CD4-positive, alpha-beta T cell treated with Interleukin-12 subunit alpha and Interleukin-12 subunit beta, for 1 hour (primary cell): ENCODE measurements at places on chromosomes 2 and 18.

DNA sequence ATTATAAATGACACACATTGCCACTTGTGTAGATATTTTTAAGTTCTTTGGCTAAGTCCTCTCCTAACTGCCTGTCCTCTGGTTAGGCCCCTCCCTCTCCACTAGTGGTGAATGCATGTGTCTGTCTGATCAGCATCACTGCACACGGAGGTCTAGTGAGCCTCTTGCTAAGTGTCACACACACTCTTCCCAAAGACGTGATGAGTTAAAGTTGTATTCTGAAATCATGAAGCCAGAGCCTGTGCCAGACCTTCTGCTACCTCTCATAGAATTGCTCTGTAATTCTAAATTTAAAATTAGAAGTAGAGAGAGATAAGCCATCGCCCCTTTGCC is 41.3 kb downstream of the RALB start:
- DNase-seq = no peak

DNA sequence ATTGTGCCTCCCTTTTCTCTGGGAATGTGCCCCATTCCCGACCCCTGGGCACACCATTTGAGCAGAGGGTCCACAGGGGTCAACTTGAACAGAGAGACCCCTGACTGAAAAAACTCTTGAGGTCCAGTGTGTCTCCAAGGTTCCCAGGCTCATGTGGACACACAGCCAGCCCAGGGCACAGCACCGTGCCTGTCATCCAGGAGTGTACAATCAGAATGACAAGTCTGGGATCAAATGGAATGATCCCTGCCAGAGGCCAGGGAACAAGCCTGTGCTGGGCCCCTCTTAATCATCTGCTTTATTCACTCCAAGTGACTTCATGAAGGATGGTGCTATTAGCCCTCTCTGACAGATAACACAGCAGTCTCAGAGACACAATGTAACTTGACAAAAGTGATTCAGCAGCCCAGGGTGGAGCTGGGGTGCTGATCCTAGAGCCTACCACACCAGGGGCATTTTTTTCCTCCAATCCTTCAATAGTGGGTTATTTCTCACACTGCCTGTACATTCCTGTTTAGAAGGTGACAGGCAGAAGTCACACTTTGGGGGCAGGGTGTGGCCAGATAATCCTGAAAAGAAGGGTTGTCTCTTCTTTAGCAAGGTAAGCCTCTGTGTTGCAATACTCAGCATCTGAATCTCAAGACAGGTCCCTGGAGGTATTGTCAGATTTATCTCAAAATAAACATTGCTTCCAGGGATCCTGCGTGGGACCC is 84.0 kb upstream of the TMEM200C start:
- no peak for DNase-seq

GRCh38 chr18:39713961-39714360 is 2148.4 kb upstream of the CELF4 start:
- DNase-seq = no peak

GRCh38 chr2:161982548-161983330 is 91.3 kb downstream of the DPP4 start:
- DNase-seq = no peak

- DNase-seq = no peak
Measured at GRCh38 chr18:71036783-71037182, 747.9 kb downstream of the SOCS6 start.

DNA sequence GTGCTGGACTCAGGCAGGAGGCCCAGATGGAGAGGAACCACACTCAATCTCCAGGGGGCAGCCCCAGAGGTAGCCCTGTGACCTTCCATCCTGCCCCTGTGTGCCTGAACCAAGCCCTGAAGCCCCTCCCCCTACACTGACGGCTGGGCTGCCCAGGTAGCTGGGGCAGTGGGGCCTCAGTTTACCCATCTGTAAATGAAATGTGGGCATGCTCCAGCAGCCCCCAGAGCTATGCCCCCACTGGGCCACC is 15.8 kb downstream of the CROCC2 start:
- no peak for DNase-seq

- no peak for DNase-seq
Measured at GRCh38 chr2:220148471-220149248, 521.2 kb downstream of the SLC4A3 start.

GRCh38 chr18:35934891-35935290 is 37.6 kb upstream of the RMP24 start:
- DNase-seq = no peak

DNA sequence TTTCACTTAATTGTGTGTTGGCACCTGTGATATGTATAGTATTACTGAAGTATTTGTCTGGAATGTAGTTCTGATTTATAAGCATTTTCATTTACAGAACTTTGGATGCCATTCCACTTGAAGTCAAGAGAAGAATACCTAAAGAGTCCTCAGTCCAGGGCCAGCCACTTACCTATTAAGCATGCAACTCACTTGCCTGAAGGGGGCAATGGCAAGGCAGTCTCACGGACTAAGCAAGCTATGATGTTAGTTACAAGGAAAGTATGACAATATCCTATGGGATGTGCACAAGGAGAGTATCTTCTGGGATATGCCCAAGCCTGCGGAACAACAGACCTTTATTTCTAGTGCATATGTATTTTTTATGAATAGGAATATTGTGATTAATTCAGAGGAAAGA is 369.4 kb upstream of the GCFC2 start:
- no peak for DNase-seq

- no peak for DNase-seq
Measured at GRCh38 chr2:223034221-223034975, 17.6 kb upstream of the KCNE4 start.

DNA sequence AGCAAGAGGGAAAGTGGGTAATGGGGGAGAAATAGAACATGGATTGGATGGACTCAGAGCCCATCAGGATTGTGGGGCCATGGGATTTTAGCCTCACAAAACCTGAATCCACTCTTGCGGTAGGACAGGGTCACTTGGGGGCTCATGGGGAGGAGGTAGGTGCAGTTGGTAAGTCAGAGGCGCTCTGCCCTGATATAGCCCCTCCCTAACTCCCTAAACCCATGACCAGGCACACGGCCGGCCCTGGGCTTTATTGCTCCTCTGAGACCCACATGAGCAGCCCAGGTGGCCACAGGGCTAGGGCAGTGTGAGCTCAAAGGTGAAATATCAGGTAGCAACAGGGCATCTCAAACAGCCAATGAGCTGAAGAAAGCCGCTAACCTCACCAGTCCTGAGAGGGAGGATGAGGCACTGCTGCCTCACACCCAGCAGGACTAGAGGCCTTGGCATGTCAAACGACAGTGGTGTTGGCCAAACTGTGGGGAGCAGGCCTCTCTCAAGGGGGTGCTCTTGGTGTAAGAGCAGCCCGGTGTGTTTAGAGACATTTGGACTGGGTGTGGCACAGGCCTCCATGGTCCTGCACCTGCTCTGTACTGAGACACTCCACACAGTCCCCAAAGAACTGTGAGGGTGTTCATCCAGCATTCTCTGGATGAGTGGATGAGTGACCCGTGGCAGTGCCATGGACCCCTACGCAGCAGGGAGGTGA is 90.8 kb upstream of the HS6ST1 start:
- no peak for DNase-seq

- no peak for DNase-seq
Measured at GRCh38 chr2:167792126-167792525, 455.3 kb downstream of the STK39 start.

DNA sequence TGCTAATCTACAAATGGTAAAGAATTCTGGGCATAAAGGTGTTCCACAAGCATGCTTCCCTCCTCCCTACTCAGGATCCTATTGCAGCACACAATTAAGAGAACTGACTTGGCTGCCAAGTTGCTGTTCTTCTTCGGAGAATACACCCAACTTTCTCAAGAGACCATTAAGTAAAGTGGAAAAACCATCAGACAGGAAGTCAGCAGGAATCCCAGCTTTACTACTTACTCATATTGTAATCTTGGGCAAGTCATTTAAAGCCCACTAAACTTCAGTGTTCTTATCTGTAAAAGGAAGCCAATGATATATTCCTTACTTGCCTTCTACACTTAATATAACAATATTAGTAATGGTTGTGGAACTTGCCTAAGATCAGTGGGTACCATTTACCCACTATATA is 37.8 kb downstream of the PSTPIP2 start:
- no peak for DNase-seq

GRCh38 chr2:38572167-38572566 is 30.6 kb downstream of the HNRNPLL start:
- no peak for DNase-seq

- no peak for DNase-seq
Measured at GRCh38 chr2:3456125-3456524, 63.2 kb downstream of the ADI1 start.

DNA sequence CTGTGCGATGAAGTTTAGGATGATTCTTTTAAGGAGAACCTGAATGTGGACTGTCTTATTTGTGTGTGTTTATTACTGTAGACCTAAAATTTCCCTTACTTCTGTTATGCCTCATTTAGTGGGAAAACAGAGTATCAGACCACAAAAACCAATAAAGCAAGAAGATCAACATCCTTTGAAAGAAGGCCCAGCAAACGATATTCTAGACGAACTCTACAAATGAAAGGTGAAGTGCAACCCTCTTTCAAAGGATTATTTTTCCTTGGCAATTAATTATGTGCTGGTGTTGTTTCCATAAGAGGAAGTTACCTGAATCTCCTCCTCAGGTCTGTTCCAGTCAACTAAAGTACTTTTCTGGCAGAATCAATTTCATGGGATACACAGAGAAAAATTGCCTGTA is 78.6 kb downstream of the EPB41L5 start:
- DNase-seq = no peak

- no peak for DNase-seq
Measured at GRCh38 chr2:165927353-165927752, 26.2 kb downstream of the TTC21B start.

DNA sequence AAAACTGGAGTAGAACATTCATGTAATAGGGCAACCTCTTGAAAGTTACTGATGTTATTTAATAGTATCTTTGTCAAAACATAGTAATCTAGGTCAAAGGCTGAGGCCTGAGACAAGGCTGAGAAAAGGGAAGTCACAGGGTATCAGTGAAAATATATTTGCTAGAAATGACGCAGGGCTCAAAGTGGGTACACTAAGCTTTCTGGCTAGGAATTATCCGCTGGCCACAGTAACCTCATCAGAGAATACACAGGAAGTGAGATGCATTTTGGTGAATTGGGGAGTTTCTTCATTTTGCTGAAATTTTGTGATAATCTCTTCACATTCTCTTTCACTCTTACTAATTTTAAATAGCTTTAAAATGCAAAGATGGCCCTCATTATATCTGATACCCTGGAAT is 206.8 kb downstream of the OTX1 start:
- DNase-seq = no peak

DNA sequence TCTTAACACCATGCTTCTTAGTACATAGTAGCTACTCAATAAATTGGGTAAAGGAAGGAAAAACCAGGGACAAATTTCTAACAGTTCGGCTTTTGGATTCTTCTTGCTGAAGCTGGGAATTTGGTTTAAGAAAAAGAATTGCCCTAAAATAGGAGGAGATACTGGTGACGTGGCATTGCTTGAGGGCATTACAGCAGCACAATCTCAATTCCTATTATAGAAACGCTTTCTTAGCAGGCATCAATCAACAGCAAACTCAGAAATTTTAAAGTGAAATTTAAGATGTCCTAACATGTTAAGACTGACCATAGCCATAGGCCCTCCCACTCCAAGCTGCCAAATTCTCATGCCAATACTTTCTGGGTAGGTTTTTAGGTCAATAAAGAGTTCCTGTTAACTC is 169.5 kb downstream of the SRBD1 start:
- DNase-seq = no peak

- no peak for DNase-seq
Measured at GRCh38 chr2:229419158-229419557, 148.1 kb upstream of the PID1 start.

DNA sequence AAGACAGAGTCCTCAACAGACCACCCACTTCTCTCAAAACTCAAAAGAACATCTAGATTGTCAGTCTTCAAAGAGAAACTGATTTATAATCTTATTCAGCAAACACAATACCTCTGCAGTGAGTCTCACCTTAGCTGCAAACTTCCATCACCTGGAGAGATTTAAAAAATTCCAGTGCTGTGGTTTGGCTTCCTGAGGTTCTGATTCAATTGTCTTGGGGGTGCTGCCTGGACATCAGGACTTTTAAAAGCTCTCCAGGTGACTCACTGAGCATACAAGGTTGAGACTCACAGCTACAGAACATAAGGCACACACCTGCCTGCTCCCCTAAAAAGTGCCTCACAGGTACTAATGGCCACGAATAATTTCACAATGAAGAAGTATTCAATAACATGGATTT is 40.3 kb downstream of the RNF152 start:
- no peak for DNase-seq

GRCh38 chr2:114046866-114047435 is 157.1 kb downstream of the ACTR3 start:
- DNase-seq = no peak

GRCh38 chr2:105584435-105585010 is 160.2 kb upstream of the NCK2 start:
- no peak for DNase-seq

- no peak for DNase-seq
Measured at GRCh38 chr2:196268025-196268424, 96.6 kb upstream of the STK17B start.
